NCI-H2029 treated with DMSO at 0.1 percent for 48 hours (cell line): ENCODE measurements at places on chromosomes 7 and 10.

- no peak for DNase-seq
These were observed 266.0 kb downstream of the USP6NL start for GRCh38 chr10:11345224-11346054.

DNA sequence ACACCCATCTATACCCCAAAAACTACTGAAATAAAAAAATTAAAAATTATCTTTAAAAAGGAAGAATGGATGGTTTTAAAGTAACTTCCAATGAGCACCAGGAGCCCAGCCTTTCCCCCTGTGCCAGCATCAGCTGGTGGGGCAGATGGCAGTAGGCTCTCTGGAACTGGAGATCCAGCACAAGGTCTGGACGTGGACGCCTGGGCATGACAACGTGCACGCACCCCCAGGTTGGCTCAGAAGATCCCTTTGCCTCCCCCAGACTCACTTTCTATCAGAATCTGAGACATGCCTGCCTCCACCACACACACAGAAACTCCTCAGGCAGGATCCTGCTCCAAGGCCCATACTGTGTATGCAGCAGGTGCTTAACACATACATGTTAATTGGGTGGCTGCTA lies 35.8 kb downstream of the TCERG1L start:
- no peak for DNase-seq

DNA sequence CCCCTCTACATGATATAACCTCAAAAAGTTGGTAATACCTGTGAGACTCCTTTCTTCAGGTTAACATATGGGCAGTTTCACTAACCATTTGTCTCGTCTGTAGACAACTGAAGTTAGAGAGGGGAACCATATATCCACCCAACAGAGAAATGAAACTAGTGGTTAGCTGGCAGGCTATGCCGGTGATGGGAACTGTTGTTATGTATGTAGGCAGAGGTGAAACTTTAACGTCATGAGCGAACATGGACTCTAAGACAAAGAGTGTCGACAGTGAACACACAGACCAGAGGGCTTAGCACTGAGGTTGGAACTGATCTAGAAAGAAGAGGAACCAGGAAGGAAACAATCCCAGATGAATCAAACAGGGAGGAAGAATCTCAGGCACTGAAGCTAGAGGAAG lies 112.4 kb downstream of the ELMO1 start:
- DNase-seq = no peak

DNA sequence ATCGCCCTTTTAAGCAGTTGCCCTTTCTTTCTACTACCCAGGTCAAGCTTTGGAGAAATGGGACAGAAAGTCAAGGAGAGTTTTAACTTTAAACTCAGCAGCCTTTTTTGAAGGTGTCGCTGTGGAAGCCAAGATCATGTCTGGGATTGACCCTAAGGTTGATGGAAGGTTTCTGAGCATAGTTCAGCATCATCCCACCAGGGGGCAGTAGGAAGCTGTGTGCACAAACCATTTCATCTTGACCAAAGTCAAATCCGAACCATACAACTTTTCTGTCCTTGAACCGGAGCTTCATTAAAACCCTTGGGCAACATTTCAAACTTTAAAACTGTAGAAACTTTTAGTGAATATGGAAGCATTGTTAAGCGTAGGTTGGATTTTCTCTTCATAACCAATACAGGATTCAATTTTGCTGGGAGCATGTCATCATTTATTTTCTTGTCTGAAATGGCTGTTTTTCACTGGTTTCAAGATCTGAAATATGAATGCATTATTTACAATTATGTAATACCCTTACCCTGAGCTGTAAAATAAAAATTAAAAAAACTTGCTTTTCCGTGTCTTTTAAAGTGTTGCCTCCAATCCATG lies 214.4 kb upstream of the KIAA1217 start:
- DNase-seq = no peak

GRCh38 chr10:24382979-24383663 lies 174.2 kb downstream of the KIAA1217 start:
- no peak for DNase-seq

- DNase-seq = peak; percentile 13
These were observed 4.1 kb downstream of the ACBD7 start for GRCh38 chr10:15084502-15084922.

GRCh38 chr10:21888959-21889358 lies 114.6 kb downstream of the DNAJC1 start:
- DNase-seq = no peak

DNA sequence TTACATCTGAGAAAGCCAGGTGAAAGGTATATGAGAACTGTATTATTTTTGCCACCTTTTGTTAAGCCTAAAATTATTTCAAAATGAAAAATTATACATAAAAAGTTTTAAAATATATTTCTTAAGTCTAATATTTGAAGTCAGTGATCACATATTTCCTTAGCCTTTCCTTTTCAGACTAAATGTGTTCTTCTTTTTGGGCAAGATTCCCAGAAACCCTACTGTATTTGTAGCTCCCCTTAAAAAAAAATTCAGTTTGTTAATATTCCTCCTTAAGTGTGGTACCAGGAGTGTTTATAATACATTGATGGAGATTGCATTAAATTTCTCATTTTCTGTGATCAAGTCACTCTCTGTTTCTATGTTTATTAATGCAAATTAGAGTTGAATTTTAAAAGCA lies 22.8 kb downstream of the DNAJC1 start:
- no peak for DNase-seq
